Activated T-helper 1 cell treated with Interleukin-2 at 50 U/mL for 16 hours (primary cell): ENCODE measurements at places on chromosomes 3 and 15.

DNA sequence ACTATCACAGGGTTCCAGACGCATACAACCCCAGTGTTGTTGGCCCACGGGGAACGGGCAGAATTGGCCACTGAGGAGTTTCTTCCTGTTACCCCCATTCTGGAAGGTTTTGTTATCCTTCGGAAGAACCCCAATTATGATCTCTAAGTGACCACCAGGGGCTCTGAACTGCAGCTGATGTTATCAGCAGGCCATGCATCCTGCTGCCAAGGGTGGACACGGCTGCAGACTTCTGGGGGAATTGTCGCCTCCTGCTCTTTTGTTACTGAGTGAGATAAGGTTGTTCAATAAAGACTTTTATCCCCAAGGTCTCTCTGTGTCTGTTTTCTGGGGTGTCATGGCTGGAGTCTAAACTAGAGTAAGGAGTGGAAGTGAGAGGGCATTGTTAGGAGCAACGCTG lies 5.7 kb upstream of the EIF4G1 start:
- DNase-seq, result no peak

DNA sequence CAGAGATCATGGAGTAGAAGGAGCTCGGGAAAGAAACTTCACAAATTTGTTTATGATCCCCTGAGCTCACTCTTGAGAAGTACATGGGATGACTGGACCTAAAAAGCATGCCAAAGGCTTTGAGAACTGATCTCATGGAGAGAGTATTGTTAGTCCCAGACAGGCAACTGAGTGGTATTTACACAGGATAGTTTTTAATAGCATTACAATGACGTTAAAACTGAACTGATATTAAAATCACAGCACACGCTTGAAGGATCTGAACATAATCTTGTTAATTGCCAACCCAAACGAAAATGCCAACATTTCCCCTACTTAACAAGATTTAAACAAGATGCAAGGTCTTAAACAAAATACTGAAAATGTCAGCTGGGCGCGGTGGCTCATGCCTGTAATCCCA lies 113.2 kb upstream of the NLGN1 start:
- DNase-seq, result no peak

DNA sequence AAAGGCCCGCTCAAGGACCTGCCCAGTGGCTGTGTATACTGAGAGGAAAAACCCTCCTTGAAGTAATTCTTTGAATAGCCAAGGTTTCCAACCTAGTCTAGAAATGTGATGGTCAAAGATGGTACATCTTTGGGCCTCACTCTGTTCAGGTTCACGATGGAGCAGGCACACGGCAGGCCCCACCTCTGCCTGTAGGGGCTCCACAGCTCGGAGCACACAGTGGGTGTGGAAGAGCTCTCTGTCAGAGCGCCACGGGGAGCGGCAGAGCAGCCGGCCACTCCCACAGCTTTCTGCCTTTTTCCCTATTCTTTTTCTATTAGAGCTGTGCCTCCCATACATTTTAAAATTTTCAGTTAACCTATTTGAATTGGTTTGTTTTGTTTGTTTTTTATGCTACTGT lies 89.5 kb downstream of the CTNNB1 start:
- no peak for DNase-seq

DNA sequence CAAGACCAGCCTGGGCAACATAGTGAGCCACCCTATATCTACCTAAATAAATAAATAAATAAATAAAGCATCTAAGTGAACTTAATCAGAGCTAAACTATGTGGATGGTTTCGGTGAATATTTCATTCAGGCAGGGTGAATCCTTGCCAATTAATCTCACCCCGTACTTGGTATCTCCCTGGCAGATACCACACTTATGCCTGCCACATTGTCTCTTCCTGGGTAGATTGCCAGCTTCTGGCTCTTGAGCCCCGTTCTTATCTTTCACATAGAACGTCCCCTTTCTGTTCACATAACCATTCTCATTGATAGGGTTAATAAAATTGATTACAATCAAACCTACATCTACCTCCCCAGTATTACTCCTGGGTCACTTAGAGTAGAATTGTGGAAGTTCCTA lies 7.0 kb downstream of the SNAP23 start:
- DNase-seq, result no peak

GRCh38 chr3:63795438-63795837 lies 23.7 kb upstream of the C3orf49 start:
- DNase-seq, result no peak

DNA sequence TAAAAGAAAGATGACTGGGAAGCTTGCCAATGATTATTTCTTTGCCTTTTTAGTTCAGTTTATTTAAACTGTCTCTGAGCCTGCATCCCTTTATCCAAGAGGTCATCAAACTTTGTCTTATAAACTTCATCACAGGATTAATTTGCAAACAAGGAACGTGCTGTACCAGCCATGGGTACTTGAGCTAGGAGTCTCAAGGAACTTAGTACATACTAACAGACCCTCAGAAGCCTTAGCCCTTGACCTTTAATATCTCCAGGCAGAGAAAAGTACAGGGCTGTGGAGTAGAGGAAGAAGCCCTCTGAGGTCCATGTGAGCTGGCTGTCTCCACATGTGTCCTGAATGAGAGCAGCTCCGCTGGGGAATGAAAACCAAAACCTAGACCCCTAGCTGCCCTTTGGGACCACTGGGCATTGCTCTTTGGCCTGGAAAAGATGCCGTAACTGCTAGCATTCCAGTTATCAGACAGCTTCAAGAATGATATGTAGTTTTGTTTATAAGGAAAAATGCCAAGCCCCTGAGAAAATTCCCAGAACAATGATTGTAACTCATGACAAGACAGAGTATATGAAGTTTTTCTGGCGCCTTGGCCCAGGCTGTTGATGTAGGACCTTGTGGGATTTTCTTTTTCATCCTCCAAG lies 92.1 kb downstream of the ASB7 start:
- DNase-seq, result no peak

- DNase-seq, result no peak
Measured at GRCh38 chr3:140170612-140171011, 235.6 kb downstream of the CLSTN2 start.

GRCh38 chr3:13264468-13264795 lies 155.7 kb downstream of the NUP210 start:
- DNase-seq, result no peak

DNA sequence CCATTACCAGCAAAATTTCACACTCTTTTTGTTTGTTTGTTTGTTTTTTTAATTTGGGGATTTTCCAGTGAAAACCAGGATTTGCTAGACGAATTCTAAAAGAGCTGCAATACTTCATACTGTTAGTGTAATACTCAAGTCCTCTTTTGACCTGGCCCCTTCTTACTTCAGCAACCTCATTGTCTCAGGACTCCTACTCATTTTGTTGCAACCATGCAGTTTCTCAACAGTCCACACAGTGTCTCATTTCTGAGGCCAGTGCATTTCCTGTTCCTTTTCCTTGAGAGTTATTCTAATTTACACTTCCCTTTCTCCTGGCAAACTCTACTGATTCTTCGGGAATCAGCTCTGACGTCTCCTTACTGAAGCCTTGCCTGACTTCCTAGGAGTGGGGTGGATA lies 35.6 kb downstream of the NSUN3 start:
- DNase-seq, result no peak

DNA sequence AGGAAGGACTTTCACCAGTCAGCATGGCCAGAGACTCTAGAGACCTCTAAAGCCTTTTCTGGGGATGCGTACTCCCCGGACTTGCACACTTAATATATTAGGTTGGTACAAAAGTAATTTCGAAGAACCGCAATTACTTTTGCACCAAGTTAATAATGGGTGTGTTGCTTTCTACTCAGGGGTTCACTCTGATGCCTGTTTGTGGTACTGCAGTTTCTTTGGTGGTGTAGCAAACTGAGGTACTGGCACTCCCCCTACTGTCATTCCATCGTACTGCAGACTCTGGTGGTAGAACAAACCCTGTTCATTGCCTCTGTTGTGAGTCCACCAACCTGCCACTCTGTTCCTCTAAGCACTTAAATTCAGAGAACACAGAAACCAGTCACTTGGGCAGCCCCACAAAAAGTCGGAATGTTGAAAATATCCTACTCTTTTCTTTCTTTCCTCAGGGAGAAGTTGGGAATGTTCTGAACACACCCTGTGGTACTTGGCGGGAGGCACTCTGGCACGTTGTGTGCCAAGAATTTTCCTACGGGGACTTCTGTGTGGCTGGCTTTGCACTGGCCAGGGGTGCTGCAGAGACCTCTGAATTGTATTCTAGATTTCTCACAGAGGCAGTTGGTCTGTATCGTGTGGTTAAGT lies 46.3 kb downstream of the GABRG3 start:
- no peak for DNase-seq

- DNase-seq, result no peak
Measured at GRCh38 chr3:120410116-120410515, 40.7 kb downstream of the FSTL1 start.

GRCh38 chr3:16402451-16402850 lies 111.0 kb downstream of the RFTN1 start:
- DNase-seq, result no peak

DNA sequence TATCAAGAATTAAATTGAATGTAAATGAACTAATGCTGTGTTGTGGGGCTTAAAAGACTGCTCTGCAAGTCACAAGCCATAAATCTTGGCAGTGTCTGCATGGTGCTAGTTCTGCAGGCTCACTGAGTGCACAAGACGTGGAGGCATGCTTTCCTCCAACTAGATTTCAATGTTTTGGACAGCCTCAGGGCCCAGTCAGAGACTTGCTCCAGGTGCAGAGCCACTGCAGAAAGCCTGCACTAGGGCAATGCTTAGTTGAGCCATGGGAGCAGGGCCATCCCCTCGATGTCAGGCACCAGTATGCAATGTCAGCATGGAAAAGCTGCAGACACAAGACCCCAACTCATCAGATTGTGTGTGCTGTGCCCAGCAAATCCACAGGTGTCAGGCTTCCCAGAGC lies 234.5 kb upstream of the CDIN1 start:
- DNase-seq, result no peak

GRCh38 chr15:49748791-49749190 lies 127.9 kb downstream of the DTWD1 start:
- DNase-seq, result no peak

- peak; percentile 8 for DNase-seq
Measured at GRCh38 chr3:32177702-32178198, 60.7 kb upstream of the CMTM8 start.

DNA sequence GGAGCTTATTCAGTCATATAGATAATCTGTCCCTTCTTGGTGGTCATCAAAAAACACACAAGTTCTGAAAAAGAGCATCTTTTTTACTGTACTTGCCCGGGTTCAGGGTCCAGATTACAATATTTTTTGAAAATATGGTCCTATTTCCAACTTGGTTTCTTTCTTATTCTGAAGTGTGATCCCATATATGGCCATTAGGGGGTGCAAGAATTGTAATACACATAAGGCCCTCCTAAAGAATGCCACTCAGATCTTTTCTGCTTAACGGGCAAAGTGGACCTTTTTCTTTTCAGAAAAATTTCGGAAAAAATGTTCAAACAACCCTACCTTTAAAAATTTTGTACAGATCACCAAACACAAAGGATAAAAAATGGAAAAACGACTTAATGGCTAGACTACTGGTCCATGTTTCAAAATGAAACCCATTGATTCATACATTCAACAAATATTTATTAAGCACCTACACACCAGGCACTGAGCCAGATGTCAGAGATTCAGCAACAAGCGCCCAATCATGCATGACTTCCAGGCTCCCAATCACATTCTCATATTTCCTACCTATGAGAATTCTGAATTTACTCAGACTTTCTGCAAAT lies 102.0 kb upstream of the MYRIP start:
- DNase-seq, result no peak

- no peak for DNase-seq
Measured at GRCh38 chr3:71166339-71167240, 416.9 kb downstream of the FOXP1 start.

GRCh38 chr15:76533060-76533820 lies 196.7 kb downstream of the ISL2 start:
- no peak for DNase-seq

- no peak for DNase-seq
Measured at GRCh38 chr15:26972636-26973035, 1.7 kb downstream of the GABRG3 start.

DNA sequence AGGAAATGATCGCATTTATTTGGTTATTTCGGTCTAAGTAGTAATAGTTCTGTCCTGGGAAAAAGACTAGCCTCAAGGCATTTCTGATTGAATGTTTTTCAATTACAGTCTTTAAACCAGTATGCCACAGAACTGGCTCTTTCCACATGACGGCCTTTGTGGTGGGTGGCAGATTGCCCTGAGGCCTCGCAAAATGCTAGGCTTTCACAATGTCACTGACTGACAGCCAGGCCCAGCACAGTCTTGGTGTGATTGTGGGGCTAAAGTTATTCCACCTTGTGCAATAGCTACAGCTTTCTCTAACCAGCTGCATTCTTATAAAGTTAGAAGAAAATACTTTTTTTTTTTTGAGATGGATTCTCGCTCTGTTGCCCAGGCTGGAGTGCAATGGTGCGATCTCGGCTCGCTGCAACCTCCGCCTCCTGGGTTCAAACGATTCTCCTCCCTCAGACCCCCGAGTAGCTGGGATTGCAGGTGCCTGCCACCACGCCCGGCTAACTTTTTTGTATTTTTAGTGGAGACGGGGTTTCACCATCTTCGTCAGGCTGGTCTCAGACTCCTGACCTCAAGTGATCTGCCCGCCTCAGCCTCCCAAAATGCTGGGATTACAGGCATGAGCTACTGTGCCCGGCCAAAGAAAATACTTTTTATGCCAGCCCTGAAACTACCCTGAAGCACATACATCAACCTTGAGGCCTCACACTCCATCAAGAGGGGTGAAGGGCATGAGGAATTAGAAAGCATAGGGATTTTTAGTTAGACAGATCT lies 2.5 kb upstream of the ADIPOQ start:
- DNase-seq, result no peak

DNA sequence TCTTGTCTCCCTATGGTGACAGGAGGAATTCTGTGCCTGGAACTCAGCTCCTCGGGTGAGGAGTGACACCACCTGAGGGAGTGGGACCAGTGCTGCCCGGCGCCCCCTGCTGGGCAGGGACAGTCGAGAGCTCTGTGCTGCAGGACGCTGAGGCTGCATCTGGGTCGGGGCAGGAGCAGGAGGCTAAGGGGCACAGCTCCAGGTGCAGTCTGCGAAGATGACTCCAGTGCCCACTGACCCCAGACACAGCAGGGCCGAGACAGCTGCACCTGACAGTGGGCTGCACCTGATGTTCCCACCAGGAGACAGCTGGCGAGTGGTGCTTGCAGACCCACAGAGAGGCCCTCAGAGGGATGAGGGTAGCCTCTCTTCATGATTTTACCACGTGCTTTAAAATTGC lies 152.9 kb downstream of the ATP10A start:
- peak; percentile 28 for DNase-seq

- DNase-seq, result no peak
Measured at GRCh38 chr3:150236316-150237082, 171.6 kb upstream of the TSC22D2 start.

DNA sequence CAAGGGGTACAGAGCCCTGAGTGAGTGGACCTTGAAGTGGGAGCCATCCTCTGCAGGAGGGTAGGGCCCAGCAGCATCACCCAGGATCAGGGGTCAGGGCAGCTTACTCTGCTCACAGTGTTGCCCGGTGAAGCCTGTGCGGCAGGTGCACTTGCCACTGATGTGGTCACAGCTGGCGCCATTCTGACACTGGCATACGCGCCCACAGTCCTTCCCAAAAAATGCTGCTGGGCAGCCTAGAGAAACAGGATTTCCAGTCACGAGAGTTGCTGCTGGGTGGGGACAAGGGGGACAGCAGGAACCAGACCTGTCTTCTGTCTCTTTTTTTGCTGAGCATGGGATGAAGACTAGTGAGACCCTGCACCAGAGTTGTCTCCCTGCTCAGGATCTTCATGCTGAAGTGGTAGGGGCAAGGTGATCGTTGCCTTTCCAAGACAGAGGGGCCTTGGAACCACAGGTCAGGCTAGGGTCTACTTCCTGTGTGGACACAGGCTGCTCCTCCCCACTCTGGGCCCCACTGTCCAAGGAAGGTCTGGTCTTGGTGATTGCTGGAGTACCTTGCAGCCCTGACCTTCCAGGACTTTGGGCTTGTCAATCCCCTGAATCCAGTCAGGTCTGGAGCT lies 46.9 kb downstream of the RAB11A start:
- no peak for DNase-seq
